ENCODE measurements at places on chromosomes 12 and 14.

GRCh38 chr14:101463566-101464171 is 97.6 kb upstream of the DIO3 start:
- no peak for DNase-seq

- no peak for DNase-seq
Measured at GRCh38 chr12:29234965-29235626, 86.0 kb downstream of the FAR2 start.

DNA sequence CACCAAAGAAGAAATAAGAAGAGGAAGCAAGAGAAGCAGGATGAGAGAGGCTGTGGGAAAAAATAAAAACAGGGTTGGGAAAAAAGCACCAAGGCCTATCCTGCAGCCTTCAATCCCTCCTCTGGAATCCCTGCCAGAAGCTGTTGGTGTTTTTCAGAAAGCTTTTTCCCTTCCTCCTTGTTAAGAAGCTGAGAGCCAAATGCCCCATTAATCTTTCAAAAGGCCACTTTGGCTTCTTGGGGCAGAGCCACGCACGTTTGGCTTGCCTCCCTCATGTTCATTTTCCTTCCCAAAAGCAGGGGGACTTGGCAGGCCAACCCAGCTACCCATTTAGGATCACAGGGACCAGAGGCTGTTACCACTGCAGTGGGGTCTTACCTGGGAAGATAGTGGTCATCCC is 365.3 kb downstream of the NUAK1 start:
- DNase-seq = no peak

DNA sequence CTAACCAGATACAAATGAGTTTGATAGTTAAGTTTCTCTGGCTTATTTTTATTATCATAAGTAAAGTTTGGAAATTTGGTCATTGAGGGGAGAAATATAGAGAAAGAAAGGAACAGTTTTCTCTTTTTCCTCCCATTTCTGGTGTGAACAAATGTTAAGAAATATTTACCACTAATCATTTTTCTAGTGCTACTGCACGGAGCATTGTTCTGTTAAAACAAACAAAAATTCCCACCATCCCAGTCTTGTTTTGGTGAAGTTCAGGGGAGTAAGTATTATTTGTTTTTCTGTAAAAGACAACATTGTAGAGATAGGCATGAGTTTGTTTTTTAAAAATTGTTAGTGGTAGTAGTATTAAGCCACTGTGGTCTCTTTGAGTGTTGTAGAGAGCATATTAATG is 135.3 kb downstream of the FGD4 start:
- no peak for DNase-seq

- DNase-seq = no peak
Measured at GRCh38 chr12:128286970-128287369, 20.0 kb downstream of the TMEM132C start.
